ENCODE measurements at places on chromosomes 12 and 14.

- no peak for DNase-seq
Measured at GRCh38 chr12:50529345-50529744, 24.6 kb downstream of the DIP2B start.

DNA sequence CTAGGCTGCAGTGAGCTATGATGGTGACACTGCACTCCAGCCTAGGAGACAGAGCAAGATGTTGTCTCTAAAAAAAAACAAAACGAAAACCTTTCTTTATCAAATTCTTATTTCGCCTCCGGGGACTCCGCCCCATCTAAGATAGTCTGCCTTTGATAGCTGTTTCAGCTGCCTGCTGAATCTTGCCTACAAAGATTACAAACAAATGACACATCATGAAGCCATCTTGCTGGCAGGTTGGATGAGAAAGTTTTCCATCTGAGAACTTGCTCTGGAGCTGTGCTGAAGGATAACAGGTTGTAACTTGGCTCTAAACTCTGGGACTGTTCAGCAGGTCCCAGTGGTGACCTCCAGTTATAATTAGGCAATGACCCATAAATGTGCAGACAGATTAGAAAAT, 41.8 kb upstream of the AEBP2 start:
- DNase-seq = no peak

DNA sequence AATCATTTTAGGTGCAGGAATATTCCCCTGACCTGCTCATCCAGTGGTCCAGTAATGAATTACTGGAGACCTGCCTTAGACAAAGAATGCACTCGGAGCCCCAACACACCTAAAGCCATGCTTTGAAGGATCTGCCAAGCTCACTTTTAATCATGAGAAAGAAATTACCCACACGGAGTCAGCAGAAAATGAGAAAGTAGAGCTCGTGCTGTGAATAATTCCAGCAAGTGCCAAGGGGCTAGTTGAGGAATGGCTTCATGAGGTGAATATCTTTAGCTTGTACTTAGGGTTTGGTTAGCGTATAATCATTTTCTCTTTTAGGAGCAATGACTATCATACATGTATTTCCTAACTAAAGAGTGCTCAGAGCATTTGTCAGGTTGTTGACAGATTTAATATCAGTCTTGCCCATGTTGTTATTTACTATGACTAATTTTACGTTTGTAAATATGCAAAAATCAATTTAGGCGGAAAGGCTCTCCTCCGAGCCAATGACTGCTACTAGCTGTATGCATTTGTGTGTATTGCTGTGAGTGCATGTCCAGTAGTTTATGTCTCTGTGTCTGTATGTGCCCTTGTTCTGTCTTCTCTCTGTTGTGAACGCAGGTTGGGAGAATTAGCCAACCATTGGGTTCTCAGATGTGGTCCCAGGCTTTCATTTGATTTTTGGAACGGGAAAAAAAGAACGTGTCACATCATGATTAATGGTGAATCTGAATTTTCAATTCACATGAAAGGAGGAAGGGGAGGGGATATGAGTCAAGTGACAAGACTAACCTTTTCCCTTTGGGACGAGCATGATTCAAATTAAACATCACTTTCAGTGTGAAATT, 98.4 kb downstream of the RMST start:
- no peak for DNase-seq

- DNase-seq = no peak
Measured at GRCh38 chr12:65443038-65443437, 164.6 kb downstream of the MSRB3 start.

DNA sequence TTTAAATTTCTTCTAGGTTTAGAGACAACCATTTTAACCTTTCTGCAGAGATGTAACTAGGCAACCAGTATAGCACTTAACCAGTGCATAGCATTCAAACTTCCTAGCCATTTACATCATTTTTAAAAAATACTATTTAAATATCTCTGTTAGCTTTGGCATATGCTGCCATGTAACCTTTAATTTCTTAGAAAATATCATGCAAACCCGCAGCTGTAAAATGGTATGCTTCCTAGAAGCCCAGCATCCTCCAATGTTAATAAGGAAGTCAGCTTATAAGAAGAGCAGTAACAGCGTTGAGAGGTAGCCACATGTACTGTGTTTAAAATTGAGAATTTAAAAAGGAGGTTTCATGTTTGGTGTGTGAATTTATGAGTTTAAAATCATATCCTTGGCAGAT, 22.8 kb downstream of the GNG2 start:
- DNase-seq = no peak

DNA sequence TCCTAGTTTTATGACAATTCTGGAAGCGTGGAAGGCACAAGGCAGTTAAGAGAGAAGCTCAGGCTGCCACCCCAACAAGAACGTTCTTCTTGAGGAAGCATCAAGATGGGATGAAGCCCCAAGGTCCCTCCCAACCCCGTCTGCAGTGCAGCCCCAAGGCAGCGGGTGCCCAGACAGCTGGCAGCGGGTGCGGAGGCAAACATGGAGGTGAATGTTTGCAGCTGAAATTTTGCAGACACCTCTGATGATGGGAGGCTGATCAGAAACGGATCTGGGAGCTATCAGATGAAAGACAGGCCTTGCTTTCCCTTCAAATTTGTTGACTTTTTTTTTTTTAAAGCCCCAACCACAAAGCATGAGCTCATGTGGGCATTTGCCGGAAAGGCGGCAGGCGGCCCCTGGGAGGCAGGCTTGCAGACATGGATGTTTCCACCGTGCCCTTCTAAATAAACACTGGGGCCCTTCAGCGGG, 230.7 kb upstream of the RTL1 start:
- no peak for DNase-seq

GRCh38 chr12:102883204-102883799, 33.7 kb downstream of the PAH start:
- no peak for DNase-seq

- DNase-seq = no peak
Measured at GRCh38 chr14:81743605-81744004, 210.0 kb upstream of the SEL1L start.

DNA sequence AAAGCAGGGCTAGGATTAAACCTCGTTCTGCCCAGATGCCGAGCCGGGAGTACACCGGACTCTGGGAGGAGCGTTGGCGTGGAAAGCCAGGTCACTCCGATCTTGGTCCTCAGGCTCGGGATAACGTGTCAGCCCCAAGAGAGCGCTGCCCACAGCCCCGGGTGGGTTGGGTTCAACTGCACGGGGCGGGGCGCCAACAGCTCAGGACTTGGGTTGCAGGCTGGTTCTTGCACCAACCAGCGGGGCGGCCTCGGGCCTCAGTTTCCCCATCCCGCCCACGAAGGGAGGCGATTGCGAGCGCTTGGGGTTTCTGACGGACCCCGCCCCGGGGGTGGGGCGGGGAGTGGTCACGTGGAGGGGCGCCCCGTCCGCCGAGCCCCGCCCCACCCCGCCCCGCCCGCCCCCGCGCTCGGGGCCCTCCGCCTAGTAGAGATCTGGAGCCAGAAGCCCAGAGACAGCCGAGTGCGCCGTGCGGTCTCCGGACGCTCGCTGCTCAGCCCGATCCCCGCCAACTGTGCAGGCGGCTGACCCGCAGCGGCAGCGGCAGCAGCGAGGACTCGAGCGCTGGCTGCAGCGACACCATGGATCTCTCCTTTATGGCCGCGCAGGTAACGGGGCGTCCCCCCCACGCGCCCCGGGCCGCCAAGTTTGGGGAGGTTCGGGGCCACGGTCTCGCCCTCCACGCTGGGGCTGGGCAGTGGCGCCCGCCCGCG, at the start of gene C14orf132:
TSS of gene C14orf132 (plus strand) at position 443 of the 713 bp plus-strand sequence. CDS start at position 582, 139 bp downstream.
- no peak for DNase-seq

DNA sequence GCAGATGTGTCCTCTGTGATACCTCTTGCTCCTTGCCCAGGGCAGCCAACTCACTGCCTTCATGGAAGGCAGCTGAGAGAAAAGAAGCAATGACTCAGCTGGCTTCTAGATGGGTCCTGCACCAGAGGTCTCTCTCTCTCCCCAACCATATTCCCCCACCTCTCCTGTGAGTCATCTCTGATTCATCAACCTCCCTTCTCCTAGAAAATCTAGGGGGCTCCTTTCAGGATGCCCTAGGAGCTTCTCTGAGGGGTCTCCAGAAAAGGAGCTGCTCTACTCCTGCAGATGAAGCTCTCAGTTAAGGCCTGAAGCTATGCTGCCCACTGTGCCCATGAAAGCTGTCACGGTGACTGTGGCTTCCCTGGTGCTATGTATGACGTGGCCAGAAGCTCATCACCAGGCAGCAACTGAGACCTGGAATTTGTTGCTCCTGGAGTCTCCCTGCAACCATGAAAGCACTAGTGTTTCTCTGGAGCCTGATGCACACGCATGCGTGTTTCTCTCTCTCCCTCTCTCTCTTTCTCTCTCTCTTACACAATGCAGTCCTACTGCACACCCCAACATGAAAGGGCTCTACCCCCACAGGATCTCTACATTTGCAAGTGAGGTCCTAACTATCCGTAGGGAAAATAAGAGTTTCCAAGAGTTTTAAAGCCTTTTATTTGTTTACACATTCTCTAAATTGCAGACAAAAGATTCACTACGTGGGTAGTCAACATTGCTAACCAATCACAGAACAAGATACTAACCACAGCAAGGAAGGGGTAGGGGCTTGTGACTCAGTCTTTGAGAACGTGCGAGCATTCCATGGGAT, 285.3 kb downstream of the DPF3 start:
- DNase-seq = peak; percentile 87

DNA sequence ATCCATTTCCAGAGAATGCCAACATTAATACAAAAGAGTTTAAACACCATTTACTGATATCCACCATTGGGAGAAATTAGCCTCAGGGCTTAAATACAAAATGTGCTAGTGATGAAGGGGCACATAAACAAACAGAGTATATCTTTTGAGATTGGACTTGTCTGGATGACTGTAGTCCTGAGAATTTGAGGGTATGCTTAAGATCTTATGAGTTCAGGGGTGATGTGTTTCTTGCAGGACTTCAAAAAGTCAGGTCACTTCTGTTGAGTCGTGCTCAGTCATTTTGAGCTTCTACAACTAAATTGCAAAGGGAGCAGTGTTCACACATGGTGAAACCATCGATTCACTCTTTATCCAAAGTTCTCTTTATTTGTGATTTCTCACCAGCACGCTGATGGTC, 425.7 kb downstream of the ATP23 start:
- no peak for DNase-seq

- no peak for DNase-seq
Measured at GRCh38 chr12:51926064-51926632, 18.8 kb downstream of the ACVRL1 start.

DNA sequence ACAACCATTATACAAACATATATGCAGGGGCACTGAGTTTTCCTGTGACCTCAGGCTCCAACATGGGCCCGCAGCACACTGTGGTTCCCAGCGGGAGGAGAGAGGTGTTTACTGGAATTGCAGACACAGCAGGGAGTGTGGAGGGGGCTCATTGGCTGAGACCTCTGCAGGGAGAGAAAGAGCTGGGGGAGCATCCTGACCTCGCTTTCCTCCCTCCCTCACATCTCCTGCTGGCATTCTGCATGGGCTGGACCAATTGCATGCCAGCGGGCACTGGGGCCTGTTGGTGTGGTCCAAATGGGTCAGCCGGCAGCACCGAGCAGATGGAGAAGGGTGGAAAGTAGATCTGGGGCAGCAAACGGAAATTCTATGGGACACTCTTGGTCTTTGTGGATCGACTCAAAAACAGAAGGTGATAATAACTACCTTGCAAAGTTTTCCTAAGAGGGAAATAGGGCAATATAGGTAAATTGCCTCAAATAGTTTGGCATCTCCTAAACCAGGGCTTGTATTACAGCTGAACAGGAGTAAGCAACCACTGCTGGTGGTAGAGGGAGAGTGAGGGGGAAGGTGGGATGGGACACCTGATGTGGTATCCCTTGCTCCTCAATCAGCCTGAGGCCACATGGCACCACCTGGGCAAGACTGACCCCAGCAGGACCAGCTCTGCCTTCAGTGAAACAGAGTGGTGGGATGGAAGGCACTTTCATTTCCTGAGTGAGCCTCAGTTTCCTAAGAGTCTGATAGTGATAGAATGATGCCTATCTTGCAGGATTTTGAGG, 86.9 kb downstream of the NTF3 start:
- no peak for DNase-seq

- no peak for DNase-seq
Measured at GRCh38 chr12:85413266-85413665, 133.2 kb downstream of the ALX1 start.

- no peak for DNase-seq
Measured at GRCh38 chr14:63277591-63278183, 41.0 kb downstream of the GPHB5 start.

DNA sequence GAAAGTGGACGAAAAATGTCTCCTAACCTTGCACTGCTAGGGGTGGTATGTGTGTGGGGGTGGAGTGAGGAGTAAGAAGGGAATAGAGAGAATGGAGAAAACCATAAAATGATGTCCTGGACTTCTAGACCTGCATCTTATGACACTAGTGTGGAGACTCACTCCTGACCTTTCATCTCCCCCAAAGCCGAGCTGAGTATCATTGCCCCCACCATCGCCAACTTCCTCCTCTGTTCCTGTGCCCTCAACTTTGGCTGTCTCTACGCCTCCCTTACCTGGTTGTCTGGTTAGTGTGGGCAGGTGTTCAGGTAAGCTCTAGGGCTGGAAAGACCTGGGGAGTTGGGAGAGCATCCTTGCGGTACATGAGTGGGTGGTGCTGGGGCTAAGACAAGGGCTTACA, 4.5 kb upstream of the KLHL33 start:
- no peak for DNase-seq

GRCh38 chr14:102084931-102085330, 1.9 kb downstream of the HSP90AA1 start:
- DNase-seq = no peak

GRCh38 chr14:89507521-89507920, 90.5 kb upstream of the FOXN3 start:
- DNase-seq = peak; percentile 64

GRCh38 chr14:102085948-102086708, 716 bp downstream of the HSP90AA1 start:
- no peak for DNase-seq

- no peak for DNase-seq
Measured at GRCh38 chr14:44963775-44964380, 1.9 kb downstream of the TOGARAM1 start.

DNA sequence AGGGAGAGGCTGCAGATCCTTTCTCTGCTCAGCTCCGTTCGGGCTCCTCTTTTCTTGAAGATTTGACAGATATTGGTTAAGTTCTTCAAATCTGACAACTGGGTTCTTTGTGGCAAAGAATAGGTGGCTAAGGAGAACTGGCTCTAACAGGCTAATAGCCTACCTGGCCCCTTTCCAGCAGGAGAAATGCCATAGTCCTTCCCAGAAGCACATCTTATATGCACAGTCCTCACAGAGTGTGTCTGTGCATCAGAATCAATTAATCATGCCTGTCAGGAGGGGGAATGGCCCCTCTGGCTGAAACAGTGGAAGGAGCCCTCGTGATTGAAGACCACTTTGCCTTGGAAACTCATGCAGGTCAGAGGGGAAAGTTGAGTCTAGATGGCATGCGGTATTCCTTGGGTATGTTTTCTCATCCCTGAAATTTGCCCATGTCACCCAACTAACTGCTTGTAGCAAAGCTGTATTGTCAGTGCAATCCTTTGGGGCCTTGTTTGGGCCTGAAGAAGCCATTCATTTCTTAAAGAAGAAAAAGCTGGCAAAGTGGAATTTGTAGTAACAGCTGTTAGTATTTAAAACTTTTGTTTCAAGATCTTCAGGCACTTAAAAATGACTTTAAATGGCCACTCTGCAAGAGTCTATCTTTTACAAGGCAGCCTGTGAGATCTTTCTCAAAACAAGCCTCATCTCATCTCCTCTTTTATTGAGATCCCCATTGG, 251.5 kb downstream of the ZFP36L1 start:
- DNase-seq = no peak
